ENCODE measurements at places on chromosomes 2 and 18.

- no peak for DNase-seq
Measured at GRCh38 chr2:2083113-2083758, 247.8 kb downstream of the MYT1L start.

GRCh38 chr2:42847596-42848151 lies 55.3 kb upstream of the HAAO start:
- no peak for DNase-seq

- no peak for DNase-seq
Measured at GRCh38 chr2:181805228-181806038, 86.1 kb upstream of the ITPRID2 start.

GRCh38 chr2:42164046-42164445 lies 5.1 kb upstream of the EML4 start:
- no peak for DNase-seq

GRCh38 chr2:202161151-202161835 lies 77.1 kb downstream of the SUMO1 start:
- DNase-seq: no peak

DNA sequence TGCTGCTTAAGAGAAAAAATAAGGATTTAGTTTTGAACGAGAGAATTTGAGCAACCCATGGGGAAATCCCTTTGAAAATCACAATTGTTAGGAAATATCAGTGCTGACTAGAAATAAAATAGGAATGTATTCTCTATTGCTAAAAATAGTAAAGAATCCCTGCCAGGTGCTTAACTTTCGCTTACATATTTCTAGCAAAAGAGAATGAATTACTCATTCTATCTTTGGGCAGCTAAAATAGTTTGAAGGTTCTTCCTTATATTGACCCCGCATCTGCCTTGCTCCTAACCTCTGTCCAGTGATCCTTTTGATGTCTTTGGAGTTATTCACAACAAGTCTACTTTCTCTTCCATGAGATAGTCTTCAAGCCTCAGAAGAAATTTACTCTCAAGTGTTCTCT lies 103.8 kb downstream of the PLCL1 start:
- DNase-seq: no peak

GRCh38 chr2:224927646-224928173 lies 114.6 kb downstream of the DOCK10 start:
- no peak for DNase-seq

DNA sequence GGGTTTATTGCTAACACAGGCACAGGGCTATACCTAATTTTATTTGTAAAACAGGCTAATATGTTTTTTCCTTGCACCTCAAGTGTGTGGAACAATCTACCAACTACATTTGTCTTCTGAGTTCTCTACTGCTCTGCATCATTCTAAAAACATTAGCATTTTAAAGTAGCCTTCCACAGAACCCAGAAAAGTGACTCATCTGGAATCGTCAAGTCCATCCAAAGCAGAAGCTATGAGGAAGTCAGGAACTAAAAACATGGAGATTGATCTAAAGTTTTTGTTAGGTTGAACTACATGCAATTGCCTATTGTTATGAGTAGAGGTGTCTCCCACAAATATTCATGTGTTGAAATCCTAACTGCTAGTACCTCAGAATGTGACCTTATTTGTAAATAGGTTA lies 70.9 kb downstream of the SUCLG1 start:
- no peak for DNase-seq

- DNase-seq: no peak
Measured at GRCh38 chr2:47321411-47322031, 81.4 kb upstream of the MSH2 start.

DNA sequence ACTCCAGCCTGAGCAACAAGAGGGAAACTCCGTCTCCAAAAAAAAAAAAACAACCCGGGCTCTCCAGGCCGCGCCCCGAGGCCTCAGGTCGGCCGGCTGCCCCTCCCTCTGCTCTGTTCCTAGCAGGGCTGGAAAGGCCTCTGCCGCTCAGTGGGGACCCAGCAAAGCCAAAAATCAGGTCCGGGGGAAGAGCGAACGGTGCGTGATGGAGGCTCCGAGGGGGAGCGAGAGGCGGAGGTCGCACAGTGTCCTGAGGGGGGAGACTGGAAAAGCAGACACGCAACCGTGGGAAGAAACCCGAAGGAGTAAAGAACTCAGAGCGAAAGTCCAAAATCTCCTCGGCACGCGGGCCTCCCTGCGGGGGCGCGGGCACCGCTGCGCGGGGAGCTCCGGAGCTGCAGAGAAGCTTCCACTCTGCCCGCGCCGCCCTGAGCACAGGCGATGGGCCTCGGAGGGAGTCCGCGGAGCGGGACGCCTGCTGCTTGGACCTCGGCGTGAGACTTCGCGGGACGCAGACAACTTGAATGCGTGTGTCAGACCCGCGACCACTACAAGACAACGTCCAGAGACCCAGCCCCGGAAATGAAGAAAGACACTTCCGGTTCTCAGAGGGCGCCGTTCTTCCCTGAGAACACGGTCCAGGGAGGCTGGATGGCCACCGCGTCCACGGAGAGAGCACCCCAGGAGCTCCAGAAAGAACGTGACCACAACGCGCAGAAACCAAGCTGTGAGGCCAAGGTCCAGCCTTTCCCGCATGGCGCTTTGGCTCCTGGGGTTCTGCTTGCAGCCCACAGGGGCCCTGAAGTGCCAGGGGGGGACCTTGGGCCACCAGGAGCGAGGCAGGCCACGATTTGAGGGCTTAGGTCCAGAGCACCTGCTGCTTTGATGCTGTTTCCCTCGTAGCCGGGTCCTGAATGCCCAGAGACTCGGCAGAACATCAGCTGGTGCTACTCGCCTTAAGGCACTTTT lies 219.8 kb downstream of the DPP10 start:
- no peak for DNase-seq

- DNase-seq: no peak
Measured at GRCh38 chr2:144942516-144943256, 422.8 kb upstream of the ZEB2 start.

DNA sequence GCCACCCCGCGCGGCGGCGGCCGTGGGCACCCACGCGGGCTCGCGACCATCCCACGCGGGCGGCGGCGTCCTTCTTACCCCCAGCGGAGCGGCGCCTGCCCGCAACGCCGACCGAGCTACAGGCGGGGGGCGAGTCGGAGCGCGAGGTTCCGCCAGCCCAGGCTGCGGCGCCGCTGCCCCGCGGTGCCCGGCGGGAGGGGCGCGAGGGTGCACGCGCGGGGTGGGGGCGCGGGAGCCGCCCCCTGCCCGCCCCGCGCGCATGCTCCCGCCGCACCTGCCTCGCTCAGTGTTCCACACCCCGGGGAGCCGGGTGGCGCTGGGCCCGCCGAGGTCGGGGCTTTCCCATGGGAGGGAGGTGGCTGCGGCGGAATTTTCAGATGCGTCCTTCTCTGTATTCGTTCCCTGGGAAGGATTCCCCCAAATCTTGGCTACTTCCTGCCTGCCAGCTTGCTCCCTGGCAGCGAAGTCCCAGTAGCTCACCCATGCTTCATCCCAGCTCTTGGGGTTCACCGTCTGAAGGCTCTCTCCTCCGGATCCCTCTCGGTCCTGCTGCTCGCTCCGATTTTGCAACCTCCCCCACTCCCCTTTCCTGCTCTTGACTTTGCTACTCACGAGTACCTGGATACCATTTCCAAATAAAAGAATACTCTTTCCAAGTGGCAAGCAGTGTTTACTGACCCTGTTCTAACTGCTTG lies at the start of gene L3MBTL4:
Gene L3MBTL4, minus strand, starts transcription at position 189 of the 695 bp plus-strand sequence. CDS start 103,286 bp downstream, outside the sequence.
- DNase-seq: peak; percentile 7

DNA sequence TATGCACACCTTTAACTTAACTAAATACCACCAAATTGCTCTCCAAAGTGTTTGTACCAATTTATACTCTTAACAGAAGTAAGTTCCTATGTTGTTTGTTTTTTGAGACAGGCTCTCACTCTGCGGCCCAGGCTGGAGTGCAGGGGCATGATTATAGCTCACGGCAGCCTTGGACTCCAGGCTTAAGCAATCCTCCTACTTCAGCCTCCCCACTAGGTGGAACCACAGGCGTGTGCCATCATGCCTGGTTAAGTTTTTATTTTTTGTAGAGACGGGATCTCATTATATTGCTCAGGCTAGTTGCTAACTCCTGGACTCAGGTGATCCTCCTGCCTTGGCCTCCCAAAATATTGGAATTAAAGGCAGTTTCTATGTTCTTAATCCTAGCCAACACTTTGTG lies 13.1 kb upstream of the NAB1 start:
- DNase-seq: no peak

DNA sequence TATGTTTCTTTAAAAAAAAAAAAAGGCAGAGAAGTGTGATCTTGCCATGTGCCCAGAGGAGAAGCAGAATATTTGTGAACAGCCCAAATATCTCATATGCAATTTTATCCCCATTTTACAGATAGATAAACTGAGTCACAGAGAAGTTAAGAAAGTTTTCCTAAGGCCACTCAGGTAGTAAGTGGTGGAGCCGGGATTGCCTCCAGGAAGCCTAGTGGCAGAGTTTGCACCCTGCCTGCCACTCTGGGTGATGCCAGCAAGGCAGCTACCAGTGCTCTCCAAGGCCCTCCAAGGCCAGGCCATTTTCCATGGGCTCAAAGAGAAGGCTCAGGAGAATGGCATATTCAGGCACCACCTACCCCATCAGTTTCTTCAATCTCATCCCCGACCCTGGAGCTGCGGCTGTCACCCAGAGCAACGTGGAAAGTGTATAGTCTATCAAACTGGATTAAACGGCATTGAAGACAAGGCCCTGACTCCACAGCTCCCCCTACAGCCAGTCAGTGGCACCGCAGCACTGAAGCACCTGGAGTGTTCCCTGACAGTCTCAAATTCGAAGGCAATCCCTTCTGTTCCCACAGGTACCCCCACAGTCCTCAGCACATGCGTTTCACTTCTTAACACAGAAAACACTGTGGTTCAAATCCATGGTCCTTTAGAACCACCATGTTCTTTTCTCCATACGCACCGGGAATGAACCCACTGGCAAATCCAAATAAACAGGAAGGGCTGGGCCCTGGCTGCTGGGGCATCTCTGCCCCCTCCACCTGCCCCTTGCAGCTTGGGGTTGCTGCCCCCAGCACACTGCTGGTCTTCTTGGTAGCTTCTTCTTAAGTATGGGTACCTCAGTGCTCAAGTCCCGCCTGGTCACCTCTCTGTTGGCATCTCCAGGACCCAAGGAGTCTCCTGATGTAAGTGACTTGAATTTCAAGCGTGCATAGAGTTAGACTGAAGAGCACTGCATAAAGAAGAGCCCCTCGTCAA lies 175.3 kb downstream of the INHBB start:
- no peak for DNase-seq

GRCh38 chr2:230908595-230909191 lies 16.3 kb downstream of the GPR55 start:
- no peak for DNase-seq

DNA sequence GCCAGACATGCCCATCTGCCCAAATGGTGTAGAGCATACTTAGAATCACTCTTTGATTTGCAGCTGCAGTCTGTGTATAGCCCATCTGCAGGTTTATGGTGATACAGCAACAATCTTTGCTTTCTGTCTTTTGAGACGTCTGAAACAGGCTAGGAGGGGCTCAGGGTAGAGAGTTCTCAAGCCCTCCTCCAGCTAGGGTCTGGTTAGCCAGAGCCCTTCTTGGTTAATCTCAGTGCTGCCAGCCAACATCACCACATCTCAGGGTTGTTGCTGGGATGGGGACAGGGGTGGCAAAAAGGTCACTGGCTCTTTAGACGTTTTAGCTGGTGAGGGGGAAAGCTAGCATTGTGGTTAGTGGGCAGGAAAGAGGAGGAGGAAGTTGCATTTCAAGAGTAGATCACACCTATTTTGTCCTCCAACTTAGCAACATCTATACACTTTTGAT lies 136.6 kb upstream of the ACAA2 start:
- no peak for DNase-seq

DNA sequence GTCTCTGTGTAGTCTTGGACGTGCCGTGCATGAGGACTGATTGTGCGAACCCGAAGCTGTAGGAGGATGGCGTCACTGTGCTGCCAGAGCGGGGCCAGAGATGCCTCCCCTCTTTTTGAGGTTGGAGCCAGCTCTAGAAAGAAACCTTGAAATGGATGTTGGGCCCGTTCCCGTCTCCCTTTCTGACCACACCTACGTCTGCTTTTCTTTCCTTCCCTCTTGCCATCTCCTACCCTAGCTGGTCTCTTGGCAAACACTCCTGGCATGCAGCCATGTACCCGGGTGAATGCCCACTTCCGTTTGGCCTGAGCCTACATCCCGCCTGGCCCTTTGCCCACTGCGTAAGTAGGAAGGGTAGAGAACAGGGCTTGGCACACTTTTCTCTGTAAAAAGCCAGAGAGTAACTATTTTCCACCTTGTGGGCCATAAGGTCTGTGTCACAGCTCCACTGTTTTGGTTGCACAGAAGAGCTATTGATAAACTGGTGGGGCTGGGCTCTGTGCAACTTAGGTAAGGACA lies 37.4 kb downstream of the SH3BP4 start:
- peak; percentile 86 for DNase-seq

DNA sequence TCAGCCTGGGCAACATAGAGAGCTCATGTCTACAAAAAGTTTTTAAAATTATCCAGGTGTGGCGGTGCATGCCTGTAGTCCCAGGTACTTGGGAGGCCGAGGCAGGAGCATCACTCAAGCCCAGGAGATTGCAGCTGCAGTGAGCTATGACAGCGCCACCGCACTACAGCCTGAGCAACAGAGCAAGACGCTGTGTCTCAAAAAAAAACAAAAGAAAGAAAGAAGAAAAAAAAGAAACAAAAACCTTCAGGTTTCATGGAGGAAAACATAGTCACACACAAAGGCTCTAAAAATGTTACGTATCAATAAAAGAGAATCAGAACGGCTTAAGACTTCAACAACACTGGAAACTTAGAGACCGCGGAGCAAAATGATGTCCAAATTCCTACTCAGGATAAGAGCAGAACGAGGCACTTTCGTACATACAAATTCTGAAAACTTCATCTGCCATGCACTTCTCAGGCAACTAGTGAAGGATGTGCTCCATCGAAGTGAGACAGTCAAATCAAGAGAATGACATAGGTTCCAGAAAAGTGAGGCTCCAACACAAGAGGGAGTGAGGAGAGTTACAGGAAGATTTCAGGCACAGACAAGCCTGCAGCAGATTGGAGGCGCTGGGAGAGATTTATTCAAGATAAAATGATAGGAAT lies 4.4 kb downstream of the HDLBP start:
- no peak for DNase-seq

DNA sequence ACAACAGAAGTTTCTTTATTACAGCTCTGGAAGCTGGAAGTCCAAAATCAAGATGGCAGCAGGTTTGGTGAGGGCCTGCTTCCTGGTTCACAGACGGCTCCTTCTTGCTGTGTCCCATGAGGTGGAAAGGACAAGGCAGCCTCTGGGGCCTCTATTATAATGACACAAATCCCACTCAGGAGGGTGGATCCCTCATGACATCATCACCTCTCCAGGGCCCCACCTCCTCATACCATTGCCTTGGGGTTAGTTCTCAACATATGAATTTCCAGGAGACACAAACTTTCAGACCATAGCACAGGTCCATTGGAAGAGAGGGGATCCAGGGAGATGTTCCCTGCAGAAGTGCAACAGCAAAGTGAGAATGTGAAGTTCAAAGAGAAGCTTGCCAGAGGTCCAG lies 202.8 kb downstream of the TFCP2L1 start:
- no peak for DNase-seq

GRCh38 chr2:203835892-203836800 lies 31.4 kb upstream of the CTLA4 start:
- no peak for DNase-seq

DNA sequence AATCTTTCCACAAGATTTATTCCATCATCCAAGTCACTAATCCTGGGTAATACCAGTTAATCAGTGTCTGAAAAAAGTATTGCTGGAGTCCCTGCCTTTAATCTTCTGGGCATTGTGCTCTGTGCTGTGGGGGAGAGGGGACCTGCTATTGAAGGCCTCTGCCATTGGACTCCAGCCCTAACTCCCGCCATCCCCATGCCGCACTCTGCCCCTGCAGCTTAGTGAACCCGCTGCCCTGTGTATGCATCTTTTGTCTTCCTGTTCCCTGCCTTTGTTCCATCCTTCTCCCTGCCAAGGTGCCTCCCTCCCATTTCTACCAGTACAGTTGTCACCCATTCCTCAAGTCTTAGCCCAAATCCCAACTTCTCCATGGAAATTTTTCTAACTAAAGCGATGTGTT lies 113.8 kb upstream of the EPAS1 start:
- no peak for DNase-seq

Data from tibial nerve (tissue), 4 donors.